Stimulated activated CD4-positive, alpha-beta T cell treated with anti-CD3 and anti-CD28 coated beads, TNF-alpha, amount 100 ng/mL, for 4 hours (primary cell): ENCODE measurements at places on chromosomes 1 and 21.

- no peak for DNase-seq
These were observed 80.2 kb downstream of the RGS2 start for GRCh38 chr1:192889082-192889481.

DNA sequence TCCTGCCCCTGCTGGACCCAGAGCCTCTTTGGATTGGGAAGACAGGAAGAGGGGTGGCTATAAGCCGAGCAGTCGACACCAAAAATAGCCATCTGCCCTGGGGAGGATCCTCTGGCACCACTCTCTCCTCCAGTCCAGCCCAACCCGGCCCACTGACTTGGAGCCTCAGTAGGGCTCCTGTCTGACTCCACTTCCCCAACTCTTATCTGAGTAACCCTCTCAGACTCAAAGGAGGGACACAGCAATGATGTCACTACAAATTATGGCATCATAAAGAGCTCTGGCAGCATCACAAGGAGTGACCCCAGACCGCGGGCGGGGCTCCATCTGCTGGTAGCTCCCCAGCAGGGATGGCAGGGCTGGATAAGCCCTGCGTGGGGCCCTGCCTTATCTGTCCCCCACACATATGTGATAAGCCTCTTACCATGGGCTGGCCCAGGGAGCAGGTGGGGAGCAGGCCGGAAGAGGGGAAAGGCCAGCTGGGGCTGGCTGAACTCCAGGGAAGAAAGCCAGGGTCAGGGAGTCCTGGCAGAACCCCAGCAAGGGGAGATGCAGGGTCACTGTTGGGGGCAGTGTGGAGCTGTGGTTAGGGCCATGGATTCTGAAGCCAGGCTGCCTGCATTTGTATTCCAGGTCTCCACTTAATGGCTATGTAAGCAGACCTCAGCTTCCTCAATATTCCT is 4.6 kb upstream of the SLC6A9 start:
- no peak for DNase-seq

- DNase-seq = no peak
These were observed 79.9 kb downstream of the MORN1 start for GRCh38 chr1:2311184-2312032.

- DNase-seq = no peak
These were observed 29.3 kb upstream of the SHISA4 start for GRCh38 chr1:201859424-201859823.

DNA sequence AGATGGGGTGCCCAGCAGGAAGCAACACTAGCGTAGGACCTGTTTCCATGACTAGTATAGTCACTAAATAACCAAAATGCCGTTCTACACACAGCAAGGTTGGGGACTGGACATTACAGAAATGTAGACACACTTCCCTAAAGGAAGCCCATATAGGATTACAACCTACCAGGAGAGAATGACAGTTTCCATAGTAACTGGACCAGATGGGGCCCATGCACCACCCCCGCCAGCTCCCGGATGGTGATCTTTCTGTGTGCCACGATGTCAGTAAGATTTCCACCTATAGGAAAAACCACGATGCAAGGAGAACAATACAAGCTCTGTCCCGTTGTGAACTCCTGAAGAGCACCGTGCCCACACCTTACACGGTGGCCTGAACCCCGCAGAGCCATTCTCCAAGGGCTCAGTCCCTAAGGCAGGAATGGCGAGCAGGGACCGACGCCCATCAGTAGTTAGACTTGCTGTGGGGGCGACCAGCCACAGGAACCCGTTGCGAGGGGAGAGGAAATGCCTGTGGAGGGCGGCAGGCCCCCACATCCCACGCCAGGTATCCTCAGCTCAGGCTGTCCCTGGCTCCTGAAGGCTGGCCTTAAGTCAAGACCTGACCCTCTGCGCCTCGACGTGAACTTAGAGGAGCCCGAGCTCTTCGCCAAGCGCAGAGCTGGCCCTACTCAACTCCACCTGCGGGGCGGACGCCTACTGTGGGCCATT is 13.6 kb upstream of the CEP85 start:
- no peak for DNase-seq

DNA sequence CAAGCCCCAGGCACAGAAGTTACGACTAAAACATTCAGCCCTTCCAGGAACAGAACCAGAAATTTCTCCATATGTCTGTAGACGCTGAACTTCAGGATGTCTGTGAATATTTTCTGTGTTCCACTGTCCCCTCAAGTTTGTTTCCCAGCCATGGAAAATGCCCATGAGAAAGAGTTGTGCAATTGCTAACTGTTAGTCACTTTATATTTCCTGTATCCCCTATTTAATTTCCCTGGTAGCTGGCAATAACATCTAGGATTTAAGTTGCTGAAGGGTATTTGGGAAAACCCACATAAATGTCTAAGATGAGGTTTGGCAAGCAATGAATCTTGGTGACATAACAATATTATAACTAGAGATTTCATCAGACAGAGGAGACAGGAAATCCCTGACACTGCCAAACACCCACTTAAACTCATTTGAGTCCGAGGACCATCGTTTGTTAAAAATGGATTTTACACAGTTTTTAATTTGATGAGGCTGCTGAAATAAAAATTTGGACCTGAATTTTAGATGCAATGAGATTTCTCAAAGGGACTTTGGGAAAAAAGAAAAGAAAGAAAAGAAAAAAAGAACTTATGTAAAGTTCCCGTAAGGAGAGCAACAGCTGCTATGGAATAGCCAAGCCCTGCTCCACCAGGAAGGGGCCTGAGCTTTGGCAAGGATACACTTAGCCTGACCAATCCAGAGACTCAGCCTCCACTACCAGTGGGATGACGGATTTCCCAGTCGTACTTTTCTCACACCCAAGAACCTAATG is 21.8 kb upstream of the ERRFI1 start:
- no peak for DNase-seq

- no peak for DNase-seq
These were observed 11.6 kb downstream of the COL9A2 start for GRCh38 chr1:40305451-40305850.

DNA sequence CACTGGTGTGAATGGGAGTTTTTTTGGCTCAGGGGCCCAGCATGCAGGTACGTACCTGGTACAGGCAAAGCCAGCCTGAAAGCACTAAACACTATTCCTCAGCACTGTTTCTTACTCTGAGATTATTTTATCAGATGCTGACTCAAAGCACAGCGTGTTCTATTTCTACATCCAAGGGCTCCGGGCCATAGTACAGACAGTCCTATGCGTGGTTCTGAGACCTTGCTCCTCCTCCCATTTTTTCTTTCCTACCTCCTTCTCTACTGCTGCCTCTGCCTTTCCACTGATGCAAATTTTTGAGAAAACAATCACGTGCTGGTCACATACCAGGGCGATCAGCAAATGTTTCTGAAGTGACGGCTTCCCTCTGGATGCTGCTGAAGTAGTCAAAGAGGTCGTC is 36.3 kb downstream of the PDPN start:
- DNase-seq = no peak

DNA sequence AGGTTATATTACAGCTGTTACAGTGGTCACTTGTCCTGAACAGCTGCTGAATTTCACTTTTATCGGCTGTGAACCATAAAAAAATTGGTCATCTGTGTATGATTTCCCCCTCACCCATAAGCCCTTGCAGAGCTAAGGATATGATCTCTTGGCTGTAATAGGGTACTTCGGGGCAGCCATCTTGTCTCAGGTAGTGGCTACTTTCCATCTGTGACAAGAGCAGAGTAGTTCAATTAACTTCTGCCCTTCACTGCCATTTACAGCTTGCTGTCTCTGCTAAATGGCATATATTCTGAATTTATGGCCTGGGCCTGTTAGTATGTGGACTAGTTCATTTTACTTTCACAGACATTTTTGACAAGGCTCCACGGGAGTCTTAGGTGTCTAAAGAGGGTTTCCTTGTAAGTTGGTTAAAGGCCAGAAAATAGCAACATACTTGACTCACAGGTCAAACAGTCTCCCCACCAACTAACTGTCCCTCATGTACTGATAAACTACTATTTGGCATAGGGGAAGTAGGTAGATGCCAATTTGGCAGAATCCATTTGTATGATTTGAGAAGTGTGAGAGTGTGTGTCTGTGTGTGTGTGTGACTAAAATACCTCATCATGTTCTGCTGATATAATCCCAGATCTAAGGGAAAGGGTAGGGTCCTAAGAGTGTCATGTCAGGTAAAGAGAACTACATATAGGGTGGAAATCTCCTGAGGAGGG is 151.6 kb downstream of the KCTD3 start:
- no peak for DNase-seq

DNA sequence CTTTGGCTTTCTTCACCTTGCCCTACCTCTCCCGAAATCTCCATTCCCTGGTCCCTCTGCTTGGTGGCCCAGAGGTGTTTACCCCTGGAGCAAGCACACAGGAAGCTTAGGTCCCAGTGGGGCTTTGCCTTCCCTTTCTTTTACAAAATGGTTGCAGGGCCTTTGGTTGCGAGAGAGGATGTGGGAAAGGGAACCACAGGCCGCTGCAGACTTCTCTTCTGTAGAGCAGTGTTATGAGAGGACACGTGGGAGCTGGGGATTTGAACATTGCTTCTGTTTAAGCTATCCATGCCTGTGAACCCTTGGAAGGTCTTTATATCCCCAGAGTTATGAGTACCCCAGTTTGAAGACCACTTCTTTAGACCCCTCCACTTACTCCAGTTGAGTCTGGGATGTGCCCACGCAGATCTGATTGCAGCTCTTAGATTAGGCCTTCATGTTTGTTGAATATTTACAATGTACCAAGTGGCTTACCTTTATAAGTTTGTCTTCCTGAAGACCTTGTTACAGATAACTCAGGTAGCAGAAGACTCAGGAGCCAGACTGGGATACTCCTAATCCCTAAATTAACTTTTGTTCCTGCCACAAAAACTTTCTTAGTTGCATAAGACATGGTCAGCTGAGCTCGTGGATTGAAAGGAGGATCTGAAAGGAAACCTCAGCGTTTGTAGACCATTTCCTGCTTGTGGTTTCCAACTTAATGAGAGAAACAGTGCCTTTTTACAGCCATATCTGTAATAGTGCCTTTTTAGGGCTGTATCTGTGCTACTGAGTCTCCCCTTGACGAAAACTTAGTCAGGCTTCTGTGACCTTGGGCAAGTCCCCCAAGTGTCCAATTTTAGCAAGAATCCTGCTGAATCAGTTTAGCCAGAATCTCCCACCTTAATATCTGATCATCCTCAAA is 21.9 kb upstream of the IVNS1ABP start:
- DNase-seq = no peak

DNA sequence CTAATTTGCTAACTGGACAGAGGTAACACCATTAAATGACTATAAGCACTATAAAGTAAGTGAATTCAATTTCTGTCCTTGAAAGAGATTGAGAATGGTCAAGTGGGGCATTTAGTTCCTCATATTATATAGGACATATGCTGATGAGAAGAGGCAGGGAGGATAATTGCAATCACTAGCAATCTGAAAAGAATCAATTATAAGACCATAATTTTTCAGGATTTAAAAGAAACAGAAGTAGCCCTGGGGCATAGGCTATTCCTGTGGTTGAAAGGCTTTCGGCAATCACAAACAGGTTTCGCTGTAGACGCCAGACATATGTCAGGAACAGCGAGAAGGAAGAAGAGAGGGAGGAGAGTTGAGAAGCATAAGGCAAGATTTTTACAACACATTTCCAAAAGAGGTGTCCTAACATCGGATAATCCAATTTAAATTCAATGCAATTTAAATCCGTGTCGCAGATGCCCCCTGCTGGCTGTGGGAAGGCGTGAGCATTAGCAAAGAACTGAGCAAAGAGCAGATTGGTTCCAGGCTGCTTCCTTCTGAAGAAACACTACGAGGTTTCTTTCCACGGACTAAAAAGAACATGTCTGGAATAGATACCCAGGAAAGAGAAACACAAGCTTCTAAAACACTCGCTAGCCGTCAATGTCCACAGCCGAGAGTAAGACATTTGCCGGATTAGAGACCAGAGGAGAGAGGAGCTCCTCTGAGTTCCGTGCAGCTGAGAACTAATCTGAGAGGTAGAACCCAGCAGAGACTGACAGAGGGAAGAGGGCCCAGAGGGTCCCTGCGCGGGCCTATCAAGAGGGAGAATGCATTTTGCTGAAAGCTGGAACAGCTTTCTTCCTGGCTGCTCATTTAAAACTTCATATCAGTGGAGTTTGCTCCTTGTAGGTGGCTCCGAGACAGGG is 27.9 kb downstream of the RGS5 start:
- DNase-seq = peak; percentile 1

DNA sequence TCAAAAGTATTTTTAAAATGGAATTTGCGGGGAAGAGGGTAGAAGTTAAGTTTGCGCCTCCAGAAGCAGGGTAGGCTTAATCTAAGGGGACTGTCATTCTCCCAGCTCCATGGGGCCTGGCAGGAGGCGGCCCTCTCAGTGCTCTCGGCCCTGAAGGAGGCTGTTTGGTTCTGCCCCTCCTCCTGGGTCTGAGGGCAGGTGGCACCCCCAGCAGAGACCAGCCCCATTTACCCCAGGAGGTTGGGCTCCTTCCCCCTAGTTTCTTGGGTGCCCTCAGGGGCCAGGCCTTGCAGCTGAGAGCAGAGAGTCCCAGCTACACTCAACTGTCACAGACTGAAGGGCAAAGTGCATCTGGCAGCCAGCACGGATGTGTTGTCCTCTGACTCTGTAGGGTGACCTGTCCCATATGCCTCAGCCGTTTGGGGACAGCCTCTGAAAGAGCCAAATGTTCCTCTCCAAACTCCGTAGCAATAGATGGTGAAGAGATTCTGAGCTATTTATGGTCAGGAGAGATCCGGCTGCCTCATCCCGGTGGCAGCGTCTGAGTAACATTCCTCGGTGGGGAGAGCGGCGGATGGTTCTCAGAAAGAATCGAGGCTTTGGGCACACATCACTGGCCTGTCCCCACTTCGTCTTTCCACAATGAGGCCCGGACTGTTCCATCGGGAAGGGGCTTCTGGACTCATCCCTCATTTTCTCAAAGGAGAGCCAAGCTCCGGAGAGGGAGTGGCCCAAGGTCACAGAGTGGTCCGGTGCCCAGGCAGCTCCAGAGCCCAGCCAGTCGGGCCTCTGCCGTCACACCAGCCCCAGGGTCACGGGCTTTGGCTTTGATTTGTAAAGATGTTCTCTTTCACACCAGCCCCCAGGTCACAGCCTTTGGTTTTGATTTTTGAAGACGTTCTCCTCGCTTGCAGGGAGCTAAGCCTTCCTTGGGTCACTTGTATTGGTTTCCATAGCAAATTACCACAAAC is 424.2 kb upstream of the VAMP3 start:
- no peak for DNase-seq

- no peak for DNase-seq
These were observed 104.9 kb upstream of the PLD5 start for GRCh38 chr1:242629396-242629795.

- DNase-seq = no peak
These were observed 12.5 kb downstream of the FOXJ3 start for GRCh38 chr1:42322577-42322976.

- DNase-seq = no peak
These were observed 348.9 kb downstream of the ASTN1 start for GRCh38 chr1:176815621-176816020.

DNA sequence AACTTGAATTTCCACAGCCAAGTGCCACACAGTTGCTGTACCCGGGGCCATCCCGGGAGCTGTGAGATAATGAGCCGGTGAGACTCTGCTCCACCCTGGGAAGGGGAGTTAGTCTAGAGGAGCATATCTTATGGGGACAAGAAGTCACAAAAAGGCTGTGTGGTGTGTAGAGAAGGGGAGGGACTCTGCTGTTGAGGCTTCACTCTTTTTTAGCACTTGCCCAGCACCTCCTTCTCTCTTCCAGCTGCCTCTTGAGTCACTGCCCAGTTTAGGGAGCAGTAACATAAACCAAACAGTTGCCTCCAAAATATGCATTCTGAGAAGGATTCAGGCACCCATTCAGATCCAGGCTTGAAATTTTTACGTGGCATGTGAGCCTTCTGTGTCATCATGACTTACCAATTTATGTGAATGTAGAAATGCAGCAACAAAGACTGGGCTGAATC is 744 bp upstream of the WDR26 start:
- DNase-seq = no peak
